ENCODE measurements at places on chromosomes 7 and 10.

- no peak for DNase-seq
These were observed 103.9 kb downstream of the PLCE1 start for GRCh38 chr10:94097656-94098055.

GRCh38 chr10:70563230-70563629, 39.3 kb downstream of the PRF1 start:
- no peak for DNase-seq

GRCh38 chr10:34343764-34344163, 471.3 kb downstream of the PARD3 start:
- no peak for DNase-seq

GRCh38 chr10:35642035-35642792, at the start of gene FZD8:
TSS of gene FZD8 (minus strand) at chr10:35642296. CDS start at chr10:35641429, 867 bp downstream.
- peak; percentile 96 for DNase-seq
